ENCODE measurements at places on chromosomes 2 and 18.

DNA sequence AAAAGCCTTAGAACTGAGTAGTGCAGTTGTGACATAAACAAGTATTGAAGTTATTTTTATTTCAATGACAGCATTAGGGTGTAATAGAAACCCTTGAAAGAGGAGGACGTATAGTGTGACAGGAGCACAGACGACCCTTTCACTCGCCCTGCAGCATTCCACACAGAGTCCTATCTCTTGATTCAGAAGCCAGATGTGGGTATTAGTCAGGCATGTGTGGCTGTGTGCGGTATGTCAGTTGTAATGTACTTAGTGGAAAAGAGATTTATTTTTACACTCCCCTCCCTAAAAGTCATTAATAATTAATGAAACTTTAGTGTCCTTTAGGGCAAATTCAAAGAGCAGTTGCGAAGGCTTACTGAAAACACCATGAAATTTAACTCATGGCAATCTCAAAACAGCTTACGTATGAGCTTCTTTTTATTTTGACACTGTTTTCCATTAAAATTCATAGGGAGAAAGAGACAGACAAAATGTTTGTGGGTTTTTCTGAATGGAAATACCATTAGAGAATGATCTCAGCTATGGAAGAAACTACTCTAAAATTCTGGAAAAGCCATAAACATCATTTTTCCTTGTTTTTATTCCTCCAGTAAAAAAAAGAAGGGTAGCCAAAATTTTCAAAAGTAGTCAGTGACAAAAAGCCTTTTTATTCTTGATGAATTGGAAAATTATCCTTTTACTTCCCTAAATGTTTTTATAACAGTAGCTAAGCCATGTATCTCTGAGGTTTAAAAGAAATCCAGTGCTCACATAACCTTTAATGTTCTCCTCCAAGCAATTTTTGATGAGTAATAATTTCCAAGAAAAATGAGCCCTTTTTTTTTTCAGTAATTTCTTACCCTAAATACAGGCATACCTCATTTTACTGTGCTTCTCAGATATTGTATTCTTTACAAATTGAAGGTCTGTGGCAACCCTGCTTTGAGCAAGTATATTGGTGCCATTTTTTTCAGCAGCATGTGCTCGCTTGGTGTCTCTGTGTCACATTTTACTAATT lies 84.0 kb upstream of the DSEL start:
- DNase-seq, result peak; percentile 58

DNA sequence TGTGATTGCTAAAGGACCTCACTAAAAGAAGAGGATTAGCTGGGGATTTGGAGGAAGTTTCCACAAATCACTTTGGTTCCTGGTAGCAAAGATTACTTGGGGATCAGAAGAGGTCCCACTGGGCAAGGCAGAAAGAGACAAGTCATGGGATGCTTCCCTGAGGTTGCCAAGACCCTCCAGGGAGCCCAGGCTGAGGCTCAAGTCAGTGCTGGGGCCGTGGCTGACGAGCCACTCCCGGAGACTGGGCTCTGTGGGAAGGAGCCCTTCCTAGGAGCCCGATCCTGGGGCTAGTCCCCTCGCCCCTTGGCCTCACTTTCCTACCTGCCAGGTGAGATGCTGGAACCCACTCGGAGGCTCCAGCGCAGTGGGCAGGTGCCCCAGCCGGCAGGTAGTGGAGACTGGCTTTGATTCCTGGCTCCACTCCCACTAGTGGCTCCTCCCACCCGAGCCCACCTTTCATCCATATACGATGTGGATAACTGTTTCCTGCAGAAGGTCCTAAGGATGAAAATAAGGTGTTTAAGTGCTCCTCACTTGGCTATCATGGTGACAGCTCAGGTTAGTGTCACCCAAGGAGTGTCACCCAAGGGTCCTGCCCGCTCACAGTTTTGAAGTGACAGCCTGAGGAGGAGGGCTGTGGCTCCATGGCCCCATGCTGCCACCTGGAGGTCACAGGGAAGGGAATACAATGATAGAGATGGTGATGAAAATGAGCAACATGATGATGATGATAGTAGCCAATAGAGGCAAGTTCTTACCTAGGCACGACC lies 100.5 kb downstream of the CAPN13 start:
- DNase-seq, result peak; percentile 65

DNA sequence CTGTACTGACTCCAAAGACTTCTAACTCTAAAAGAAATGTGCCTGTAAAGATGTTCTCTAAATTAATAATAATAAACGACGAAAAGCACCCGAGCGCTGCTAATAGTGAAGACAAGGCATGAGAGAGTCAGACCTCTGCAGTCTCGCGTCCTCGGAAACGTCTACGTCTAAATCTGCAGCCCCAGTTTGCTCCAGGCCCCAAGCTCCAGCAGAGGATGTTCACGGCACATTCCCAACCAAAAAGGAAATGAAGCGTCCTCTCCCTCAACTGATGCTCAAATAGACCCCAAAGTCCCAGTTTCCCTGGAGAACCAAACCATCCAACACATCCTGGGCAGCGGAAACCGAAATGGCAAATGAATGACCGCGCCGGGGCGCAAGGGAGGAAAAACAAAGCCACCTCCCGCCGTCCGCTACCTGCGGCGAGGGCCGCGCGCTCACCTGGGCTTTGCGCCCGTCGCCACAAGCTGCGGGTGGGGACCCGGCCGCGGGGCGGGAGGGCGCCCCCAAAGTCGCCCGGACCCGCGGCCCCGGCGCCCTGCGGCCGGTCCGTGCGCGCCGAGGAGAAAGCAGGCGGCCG lies 47.1 kb upstream of the CCDC150 start:
- DNase-seq, result peak; percentile 40

- no peak for DNase-seq
Measured at GRCh38 chr2:158722266-158723105, 72.6 kb upstream of the DAPL1 start.

DNA sequence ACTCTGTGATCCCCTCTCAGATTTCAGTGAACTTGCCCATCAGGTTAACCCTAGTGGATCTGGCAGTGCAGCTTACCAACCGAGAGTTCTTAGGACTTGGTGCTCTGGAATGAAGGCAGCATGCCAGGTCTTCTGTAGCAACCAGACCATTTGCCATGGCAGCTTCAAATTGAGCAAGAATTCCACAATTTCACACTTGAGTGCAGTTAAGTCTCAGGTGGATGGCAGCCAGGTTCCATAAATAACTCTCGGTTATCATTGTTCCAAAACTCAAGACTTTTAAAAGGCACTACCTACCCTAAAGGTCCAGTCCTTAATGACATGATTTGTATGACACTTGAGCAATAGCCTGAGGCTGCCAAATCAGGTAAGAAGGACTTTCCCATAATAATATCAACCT lies 48.1 kb downstream of the GALNT3 start:
- peak; percentile 24 for DNase-seq

DNA sequence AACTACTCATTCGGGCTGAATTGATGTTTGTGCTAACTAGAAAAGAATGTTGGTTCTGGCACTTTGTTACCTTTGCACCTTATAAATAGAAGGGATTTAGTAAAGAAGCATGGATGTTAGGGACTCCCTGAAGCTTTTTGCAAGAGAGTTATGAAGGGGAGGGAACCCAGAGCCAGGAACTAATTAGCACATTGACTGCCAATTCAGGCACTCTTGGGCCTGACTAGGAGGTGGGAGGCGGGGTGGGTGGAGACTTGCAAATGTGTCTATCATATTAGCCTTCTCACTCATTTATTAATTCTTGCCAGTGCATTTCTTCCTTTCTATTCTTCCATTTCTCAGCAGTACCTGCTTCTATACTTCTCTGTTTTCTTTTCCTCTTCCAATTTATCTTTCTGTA lies 1022.4 kb downstream of the TMEM182 start:
- no peak for DNase-seq

- peak; percentile 92 for DNase-seq
Measured at GRCh38 chr18:49849331-49850217, 36.2 kb upstream of the ACAA2 start.

DNA sequence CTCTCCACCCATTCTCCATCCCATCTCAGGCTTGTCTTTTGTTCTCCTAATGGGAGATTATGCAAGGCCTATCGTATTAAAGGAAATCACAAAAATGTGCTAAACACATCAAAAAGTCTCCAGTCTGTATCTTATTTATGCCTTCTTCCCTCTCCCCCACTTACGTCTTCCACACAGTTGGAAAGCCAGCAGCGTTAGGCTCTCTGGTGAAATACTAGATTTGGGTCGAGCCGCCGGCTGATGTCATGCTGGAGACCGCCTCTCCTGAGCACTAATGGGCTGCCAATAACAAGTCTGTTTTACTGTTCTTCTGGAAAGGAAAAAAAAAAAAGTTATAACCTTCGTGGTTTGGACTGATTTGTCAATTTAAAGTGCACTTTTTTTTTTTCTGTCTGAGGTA lies 182.7 kb upstream of the SIX2 start:
- DNase-seq, result peak; percentile 57

DNA sequence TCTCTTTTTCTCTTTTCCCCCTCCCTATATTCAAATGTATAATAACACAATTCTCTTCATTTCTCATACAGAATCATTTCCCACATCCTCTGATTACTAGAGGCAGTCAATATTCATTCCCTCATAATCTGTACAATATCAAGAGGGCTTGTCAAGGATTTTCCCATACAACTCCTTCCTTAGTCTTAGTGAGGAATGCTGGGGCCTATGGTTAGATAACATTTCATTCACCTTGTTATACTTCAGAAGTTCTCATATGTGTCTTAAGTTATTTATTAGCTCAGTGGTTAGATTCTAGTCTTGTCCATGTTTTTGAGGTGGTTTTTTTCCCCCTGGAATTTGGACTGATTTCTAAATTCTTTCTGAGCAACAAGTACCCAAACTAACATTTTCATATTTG lies 289.5 kb downstream of the PDE11A start:
- no peak for DNase-seq

DNA sequence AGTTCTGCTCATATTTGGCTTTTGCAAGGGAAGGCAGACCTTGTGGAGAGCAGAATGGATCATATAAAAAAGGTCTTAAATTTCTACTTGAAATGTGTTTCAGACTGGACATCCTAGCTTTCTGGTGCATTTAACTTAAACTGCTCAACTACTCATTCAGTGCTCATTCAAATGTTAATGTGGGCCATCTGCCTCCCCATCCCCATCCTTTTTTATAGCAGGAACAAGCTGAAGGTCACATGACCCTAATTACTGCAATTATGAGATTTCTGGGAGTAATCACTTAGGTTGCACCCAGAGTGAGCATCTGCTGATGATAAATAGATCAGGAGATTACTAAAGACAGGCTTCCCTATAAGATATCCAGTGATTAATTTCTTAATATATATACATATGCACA lies 96.1 kb downstream of the MAP2 start:
- no peak for DNase-seq

GRCh38 chr2:136325844-136326331 lies 207.9 kb upstream of the CXCR4 start:
- DNase-seq, result no peak

- peak; percentile 71 for DNase-seq
Measured at GRCh38 chr2:86704459-86704971, 15.6 kb upstream of the RMND5A start.

- DNase-seq, result no peak
Measured at GRCh38 chr2:96856776-96857666, 795 bp downstream of the ANKRD39 start.

- peak; percentile 7 for DNase-seq
Measured at GRCh38 chr18:77250926-77251729, 1.5 kb downstream of the GALR1 start.

- no peak for DNase-seq
Measured at GRCh38 chr2:156748221-156748620, 312.0 kb downstream of the GPD2 start.

DNA sequence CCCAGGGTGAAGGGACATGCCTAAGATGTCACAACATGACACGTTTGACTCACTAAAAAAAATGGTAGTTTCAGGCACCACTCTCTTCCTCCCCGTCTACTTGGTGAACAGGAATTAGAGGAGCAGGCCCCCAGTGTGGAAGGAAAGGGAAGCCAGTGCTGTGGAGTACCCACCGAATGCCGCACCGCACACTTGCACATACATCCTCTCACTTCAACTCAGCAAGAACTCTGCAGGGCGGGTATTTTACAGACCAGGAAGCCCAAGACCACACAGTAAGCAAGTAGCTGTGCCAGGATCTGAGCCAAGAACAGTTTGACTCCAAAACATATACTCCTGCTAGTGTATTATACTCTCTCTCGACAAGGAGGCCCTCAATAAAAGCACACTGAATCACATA lies 69.8 kb downstream of the BCL2 start:
- no peak for DNase-seq

DNA sequence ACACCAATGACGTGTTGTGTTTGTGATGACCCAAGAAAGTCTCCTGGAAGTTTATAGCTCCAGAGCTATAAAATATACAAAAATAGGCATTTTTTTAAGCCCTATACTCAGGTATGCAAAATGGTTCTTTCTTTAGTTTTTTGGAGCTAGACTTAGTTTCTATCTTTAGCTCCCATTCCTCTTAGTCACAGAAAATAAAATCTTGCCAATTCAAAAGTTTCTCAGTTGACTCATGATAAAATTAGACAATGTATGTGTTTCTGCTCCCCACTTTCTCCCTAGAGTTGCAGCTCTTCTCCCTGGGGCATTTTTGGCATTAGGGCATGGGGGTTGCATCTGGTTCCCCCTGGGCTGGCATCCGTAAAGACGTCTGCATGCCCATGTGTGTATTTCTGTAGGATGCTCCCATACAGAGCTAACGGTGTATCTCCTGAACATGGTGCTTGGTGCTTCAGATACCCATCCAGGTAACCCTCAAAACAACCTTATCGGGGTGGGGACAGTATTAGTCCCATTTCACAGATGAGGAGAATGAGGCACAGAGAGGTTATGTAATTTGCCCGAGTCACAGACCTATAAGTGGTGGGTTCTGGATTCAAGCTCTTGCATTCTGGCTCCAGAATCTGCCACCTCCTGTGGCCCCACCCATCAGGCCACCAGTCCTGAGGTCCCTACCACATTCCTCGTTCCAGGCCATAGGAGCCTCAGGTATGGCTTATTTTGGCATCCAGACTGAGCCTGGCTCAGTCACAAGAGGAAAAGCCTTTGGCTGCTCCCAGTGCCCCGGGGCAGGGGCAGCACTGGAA lies 43.1 kb upstream of the ASAP2 start:
- peak; percentile 44 for DNase-seq

GRCh38 chr2:30096451-30096850 lies 50.4 kb upstream of the YPEL5 start:
- no peak for DNase-seq

- DNase-seq, result no peak
Measured at GRCh38 chr2:154700136-154700535, 1.6 kb downstream of the KCNJ3 start.

GRCh38 chr2:142954493-142954892 lies 77.0 kb downstream of the KYNU start:
- no peak for DNase-seq

DNA sequence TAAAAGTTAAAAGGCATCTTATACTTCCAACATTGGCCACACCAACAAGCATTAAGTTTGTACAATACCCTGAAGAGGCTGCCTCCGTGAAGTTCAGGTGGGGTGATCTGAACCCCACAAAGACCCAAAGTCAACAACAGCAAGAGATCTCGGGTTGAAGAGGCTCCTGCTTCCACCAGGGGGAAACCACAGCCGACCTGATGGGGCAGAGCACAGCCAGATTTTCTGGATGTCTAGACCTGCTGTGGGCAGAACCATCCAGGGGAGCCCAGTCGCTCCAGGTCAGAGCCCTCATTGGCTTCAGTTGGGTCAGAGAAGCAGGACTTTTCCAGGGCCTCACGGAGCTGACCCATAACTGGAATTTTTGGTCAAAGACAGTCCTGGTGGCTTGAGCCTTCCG lies 66.5 kb upstream of the ACKR3 start:
- DNase-seq, result no peak

- no peak for DNase-seq
Measured at GRCh38 chr2:238339814-238340213, 19.5 kb downstream of the TRAF3IP1 start.

All from fibroblast of pulmonary artery (primary cell).